ENCODE measurements at places on chromosomes 13 and 19. TPM values are rescaled to one million over a fixed set of nuclear protein-coding genes. Genes with fewer than 3 reads are reported as not detected.

LGALS7B gene
- total RNA-seq, result not detected

GRCh38 chr13:40192452-40192851 is 474.0 kb downstream of the FOXO1 start:
- H3K36me3 ChIP-seq, result no peaks in the 10 kb centered on the region
- no peak overlapping the region for H3K4me3 ChIP-seq
- no peaks in the 10 kb centered on the region for H3K27me3 ChIP-seq

- no peak overlapping the region for H3K27ac ChIP-seq
- no peak overlapping the region for H3K4me3 ChIP-seq
- H3K36me3 ChIP-seq, result no peaks in the 10 kb centered on the region
- DNase-seq, result no peak
- H3K27me3 ChIP-seq, result no peaks in the 10 kb centered on the region
- no peaks in the 10 kb centered on the region for H3K4me1 ChIP-seq
These were observed 14.8 kb downstream of the OLFM4 start for GRCh38 chr13:53043398-53043797.

ADAMTS10 gene
- total RNA-seq, result 12.8 TPM

DNA sequence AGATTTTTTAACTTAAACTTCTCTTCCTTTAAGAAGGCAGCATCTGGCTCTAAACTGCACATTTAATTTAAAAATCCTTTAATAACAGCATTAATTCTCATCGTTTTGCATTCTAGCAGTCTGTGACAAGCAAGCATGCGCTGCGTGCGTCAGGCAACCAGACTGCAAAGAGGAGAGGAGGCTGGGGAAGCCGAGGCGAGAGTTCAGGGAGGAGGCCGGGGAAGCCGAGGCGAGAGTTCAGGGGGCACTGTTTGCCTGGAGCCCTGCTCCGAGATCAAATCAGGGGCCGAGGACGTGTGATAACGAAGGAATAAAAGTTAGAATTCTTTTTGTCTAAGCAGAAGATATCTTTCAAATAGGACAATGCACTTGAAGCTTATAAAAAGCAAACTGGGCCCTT is 435.7 kb downstream of the EFNB2 start:
- peak overlapping the region; percentile 82 for H3K27ac ChIP-seq
- no peaks in the 10 kb centered on the region for H3K36me3 ChIP-seq
- H3K4me1 ChIP-seq, result peaks cover 4% of the 10 kb centered on the region
- no peak for DNase-seq
- H3K4me3 ChIP-seq, result no peak overlapping the region

GRCh38 chr19:27753622-27754021 is 1459.3 kb downstream of the UQCRFS1 start:
- H3K4me3 ChIP-seq, result no peak overlapping the region
- H3K27ac ChIP-seq, result no peak overlapping the region
- DNase-seq, result no peak
- no peaks in the 10 kb centered on the region for H3K36me3 ChIP-seq
- no peaks in the 10 kb centered on the region for H3K4me1 ChIP-seq

DNA sequence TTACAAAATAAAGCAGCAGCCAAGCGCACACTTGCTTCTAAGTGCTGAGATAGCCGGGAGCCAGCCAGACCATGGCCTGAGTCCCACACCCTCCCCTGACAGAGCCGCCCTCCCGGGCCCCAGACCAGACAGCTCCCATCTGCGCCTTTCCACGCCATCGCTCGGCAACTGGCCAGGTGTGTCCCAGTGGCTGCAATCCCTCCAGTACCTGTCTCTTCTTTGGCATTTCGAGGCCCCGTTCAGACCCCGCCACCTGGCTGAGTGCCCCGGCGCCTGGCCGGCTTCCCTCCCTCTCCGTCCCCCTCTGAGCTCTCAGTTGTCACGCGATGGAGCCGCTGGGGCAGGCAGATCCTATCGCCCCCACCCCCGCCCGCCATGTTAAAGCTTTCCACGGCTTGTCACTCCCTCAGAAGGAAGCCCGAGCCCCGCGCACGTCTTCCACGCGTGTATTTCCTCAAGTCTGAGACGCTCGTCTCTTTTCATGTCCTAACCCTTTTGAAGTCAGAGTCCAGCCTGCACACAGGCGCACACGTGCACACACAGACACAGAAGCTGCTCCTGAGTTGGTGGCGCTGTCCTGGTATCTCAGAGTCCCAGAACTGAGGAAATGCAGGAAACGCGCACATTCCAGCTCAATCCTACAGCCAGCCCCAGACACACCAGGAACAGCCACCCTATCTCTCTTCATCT is 7.9 kb downstream of the MLLT1 start:
- DNase-seq, result peak; percentile 68
- H3K4me3 ChIP-seq, result peak overlapping the region; percentile 27
- H3K4me1 ChIP-seq, result peaks cover 76% of the 10 kb centered on the region
- H3K27ac ChIP-seq, result peak overlapping the region; percentile 91

- no peak for DNase-seq
- H3K4me3 ChIP-seq, result peak overlapping the region; percentile 33
- peaks cover 65% of the 10 kb centered on the region for H3K4me1 ChIP-seq
- H3K36me3 ChIP-seq, result peaks cover 17% of the 10 kb centered on the region
- H3K27ac ChIP-seq, result peak overlapping the region; percentile 81
These were observed 10.2 kb downstream of the CAPN12 start for GRCh38 chr19:38734176-38734425.

Measured in stomach (tissue), 19 donors.